ENCODE measurements at places on chromosomes 5 and 9.
A peak's percentile ranks its signal among the peaks of the same experiment; 100 is the strongest.

DNA sequence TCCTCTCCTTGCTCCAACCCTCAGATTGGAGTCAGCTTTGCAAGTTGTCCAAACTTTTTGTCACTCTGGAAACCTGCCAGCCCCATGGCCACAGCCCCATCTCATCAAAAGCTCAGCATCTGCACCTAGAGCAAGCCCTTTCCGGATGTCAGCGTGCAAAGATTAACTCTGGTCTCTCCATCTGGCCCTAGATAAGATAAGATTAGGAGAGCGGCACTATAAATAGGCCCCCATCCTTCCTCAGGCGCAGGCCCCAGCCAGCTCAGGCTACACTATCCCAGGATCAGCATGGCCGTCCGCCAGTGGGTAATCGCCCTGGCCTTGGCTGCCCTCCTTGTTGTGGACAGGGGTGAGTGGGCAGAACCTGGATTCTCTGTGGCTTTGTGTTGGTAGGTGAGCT is at the start of gene SPINK4:
Gene SPINK4, plus strand, starts transcription at position 247 of the 400 bp plus-strand sequence. Its CDS starts 42 bp downstream, at position 289.
- DNase-seq, result no peak

GRCh38 chr5:38718771-38719391 is 126.9 kb upstream of the OSMR start:
- DNase-seq, result no peak

DNA sequence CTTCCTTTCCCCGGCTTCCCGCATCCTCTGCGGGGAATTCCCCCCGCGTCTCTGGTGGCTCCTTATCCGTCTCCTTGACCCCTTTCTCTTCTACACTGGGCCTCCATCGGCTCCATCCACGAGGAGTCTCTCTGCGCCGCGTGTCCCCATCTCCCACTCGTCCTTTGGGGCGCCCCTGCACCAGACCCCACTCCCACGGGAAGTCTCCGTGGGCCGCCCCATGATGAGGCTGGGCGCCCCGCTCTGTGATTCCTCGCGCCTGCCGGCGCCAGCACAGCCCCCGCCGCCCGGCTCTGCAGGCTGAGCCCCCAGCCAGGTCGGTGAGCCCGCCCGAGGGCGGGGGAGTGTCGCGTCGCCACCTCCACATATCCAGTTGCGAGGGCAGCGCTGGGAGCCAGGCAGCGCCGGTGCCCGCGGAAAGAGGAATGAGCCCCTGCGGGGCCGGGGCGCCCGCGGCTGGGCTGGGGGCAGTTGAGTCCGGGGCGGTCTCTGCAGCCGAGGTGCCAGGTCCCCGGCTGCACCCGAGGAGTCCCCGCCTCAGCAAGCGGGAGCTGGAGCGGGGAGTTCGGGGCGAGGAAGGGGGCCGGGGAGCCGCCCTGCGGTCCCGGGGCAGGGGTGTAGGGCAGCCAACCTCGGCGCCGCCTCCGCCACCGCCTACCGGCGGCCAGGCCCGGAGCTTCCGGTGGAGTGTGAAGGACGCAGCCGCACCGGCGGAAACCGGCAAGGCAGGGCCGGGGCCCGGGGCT is 2.1 kb upstream of the TRAF1 start:
- peak; percentile 76 for DNase-seq

DNA sequence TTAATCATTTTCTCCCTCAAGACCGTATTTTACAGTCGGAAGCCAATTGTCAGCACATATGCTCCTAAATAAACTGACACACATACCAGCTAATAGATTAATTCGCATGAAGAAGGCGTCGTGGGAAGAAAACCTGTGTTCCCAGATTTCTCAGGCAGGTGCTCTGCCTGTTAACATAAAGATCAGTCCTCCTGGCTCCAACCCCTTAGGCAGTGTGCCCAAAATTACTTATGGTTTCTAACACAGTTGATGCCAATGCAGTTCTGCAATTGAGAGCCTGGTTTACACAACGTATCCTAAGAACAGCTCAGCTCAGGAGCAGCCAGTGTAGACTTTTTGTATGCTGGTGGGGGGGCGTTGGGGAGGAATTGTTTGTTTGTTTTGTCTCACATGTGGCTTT is 208.3 kb downstream of the ENC1 start:
- DNase-seq, result peak; percentile 58

DNA sequence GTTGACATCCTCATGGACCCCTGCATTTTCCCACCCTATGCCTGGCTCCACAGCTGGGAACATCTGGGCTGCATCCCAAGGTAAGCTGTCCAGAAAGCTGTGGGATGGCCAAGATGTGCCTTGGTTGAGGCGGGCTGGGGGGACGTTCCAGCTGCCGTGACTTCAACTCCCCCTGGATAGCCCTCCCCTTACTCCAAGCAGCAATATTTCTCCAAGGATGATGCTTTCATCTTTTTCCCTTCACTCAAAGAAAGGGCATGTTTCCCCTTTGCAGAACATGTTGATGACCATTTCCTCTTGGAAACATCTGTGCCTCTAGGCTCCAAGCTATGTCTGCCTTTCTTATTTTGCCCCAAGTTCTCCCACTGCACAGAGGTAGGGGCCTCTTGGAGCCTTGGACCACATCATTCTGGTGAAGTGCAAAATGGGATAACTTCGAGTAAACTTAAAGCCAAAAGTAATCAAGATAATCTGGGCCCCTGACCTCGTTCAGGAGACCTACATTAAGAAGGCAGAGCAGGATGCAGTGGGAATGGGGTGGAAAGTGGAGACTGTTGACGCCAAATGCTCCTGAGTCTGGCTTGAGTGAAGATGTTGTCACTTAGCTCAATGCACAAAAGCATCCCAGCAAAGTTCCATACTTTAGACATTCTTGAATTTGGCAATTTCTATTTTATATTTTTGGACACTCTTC is 175.2 kb downstream of the GAS1 start:
- DNase-seq, result no peak

GRCh38 chr5:157984611-157985010 is 125.7 kb upstream of the CLINT1 start:
- DNase-seq, result no peak

GRCh38 chr5:95984287-95984938 is 22.8 kb upstream of the ELL2 start:
- no peak for DNase-seq

DNA sequence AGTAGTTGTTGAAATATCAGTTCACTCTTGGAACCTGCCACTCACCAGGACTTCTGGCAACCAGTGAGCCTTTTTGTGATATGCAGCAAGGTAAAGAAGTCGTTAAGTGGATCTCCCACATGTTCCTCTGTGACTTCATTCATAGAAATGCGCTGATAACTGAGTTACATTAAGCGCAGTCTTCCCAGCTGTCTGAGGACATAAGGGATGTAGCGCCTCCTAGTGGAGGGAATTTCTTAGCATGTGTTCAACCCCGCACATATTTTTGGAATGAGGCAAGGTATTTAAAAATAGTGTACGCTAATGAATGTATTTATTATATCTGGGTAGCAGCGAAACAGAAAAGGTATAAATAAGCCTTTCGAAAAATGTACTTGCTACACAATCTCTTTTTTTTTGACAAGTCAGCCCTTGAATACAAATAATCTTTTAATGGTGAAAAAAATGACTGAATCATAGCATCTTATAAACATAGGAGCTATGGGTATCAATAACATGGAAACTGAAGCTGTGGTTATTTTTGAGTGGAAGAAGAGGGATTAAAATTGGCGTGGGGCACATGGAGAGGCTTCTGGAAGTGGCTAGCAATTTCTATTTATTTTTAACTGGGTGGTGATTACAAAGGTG is 38.0 kb downstream of the PALM2AKAP2 start:
- peak; percentile 90 for DNase-seq

GRCh38 chr9:101995231-101995630 is 256.8 kb upstream of the GRIN3A start:
- DNase-seq, result no peak

- DNase-seq, result no peak
Observed at GRCh38 chr9:98456156-98456613, 200.7 kb upstream of the TBC1D2 start.

- no peak for DNase-seq
Observed at GRCh38 chr5:137478043-137478442, 21.1 kb downstream of the SPOCK1 start.

- no peak for DNase-seq
Observed at GRCh38 chr5:57710126-57710525, 227.5 kb upstream of the ACTBL2 start.

DNA sequence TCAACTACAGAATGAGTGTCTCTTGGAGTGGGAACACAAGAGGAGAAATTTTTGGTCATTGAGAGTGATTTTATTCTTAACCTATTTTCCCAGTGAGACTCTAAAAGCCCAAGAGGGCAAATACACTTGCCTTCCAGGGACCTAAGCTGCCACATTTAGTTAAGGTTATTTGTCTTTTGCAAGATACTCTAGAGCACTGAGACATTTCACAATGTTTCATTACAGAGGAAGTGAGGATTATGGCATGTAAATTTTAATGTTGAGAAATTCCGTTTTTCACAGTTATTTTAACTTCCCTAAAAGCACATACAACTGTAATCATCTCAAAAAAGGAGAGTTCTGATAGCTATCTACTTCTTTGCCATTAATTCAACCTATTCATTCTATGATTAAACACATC is 38.7 kb upstream of the RAB3C start:
- DNase-seq, result peak; percentile 95

DNA sequence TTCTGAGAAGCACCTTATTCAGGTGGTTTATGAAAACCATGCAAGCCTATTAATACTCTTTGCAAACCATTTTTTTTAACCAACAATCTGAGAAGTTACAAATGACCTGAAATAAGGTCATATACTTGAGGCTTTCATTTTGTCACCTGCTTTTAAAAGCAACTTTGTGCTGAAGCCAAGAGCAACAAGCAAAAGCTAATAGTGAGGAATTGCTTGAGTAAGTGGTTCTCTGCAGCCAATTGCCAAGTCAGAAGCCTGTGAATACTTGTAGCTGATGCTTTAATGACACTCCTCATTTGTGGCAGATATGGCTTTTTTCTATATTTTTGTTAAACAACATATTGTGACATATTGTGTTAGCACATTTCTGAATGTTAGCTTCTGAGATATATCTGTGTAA is 126.7 kb upstream of the ZNF608 start:
- DNase-seq, result no peak

- DNase-seq, result no peak
Observed at GRCh38 chr5:171569065-171569712, 149.7 kb downstream of the FGF18 start.

GRCh38 chr9:73370053-73370452 is 218.4 kb downstream of the ANXA1 start:
- DNase-seq, result no peak

- no peak for DNase-seq
Observed at GRCh38 chr5:65816729-65817128, 94.7 kb downstream of the NLN start.

- DNase-seq, result no peak
Observed at GRCh38 chr5:39214912-39215709, 4.3 kb downstream of the FYB1 start.

DNA sequence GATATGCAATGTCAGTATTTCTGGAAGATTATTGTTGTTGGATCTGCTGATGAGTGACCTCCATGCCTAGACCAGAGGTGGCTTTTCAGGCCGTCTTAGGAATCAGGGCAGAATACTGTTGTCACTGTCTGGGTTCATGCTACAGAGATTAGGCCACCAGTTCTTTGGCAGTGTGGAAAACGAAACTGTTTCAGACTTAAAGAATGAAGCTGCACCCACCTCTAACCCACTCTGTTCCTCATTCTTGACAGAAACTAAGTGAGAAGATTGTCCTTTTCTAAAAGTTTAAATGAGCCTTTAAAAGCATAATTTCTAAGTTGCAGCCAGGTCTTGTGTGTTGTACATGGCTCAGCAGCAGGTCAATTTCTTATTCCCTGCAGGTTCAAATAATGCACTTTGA is 444.3 kb downstream of the ENC1 start:
- DNase-seq, result peak; percentile 46

DNA sequence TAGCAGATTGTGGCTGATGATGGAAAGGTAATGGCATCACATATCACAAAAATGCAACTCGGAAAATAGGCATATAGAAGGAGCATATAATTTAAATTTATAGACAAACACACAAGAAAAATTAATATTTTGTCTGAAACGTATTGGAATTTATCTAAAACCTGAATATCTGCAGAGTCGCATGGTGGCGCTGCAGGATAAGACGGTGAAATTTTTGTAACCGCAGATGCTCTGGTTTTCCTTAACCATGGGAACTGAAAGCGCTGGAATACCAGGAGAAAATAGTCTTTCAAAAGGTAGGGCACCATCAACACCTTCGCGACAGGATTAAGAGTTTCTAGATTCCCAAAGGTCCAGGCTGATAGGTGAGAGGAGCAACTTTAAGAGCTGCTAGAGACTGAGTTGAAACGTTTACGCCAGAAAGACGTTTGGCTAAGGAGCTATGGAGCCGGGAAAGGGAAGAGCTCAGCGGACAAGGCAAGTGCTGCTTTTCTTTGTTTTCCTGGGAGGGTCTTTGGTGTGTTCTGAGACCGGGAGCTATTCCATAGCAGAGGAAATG is 11.0 kb upstream of the PCDHB15 start:
- no peak for DNase-seq

GRCh38 chr9:6764523-6764922 is 6.8 kb downstream of the KDM4C start:
- DNase-seq, result no peak

GRCh38 chr9:30723656-30724055 is 1660.8 kb upstream of the ACO1 start:
- DNase-seq, result no peak

DNA sequence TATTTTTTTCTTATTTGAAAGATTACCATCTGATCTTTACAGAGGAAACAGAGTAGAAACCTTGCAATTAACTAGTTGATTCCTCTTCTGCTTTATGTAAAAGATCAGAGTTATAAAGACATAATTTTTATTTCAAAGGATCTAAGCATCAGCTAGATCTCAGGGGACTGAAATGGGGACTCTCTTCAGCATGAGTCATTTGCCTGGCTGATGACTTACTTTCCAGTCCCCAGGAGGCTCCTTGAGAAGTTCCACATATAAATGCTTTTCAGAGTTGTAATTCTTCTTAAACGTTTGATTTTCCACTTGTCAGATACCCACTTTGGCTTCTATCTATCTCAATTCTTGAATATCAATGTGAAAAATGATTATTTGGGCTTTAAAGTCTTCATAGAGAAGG is 389.4 kb downstream of the RAB3C start:
- DNase-seq, result no peak

GRCh38 chr5:107104040-107104995 is 566.4 kb downstream of the EFNA5 start:
- DNase-seq, result no peak

DNA sequence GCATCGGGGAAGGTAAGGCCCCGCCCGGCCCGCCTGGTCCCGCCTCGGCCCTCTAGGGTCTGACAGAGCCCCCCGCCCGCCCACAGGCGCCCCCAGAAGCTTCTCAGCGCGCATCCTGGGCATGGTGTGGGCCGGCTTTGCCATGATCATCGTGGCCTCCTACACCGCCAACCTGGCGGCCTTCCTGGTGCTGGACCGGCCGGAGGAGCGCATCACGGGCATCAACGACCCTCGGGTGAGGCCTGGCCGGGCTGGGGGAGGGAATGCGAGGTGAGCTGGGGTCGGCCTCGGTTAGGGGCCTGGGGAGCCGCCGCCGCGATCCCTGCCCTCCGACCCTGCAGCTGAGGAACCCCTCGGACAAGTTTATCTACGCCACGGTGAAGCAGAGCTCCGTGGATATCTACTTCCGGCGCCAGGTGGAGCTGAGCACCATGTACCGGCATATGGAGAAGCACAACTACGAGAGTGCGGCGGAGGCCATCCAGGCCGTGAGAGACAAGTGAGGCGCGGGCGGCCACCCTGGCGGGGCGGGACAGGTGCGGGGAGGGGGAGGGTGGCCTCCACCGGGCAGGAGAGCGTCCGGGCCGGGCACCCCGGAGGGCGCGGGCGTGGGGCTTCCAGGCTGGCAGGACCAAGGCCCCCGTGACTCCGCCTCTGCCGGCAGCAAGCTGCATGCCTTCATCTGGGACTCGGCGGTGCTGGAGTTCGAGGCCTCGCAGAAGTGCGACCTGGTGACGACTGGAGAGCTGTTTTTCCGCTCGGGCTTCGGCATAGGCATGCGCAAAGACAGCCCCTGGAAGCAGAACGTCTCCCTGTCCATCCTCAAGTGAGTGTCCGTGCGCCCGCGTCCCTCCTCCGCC is 7.1 kb downstream of the LRRC26 start:
- DNase-seq, result no peak

Measured in inflammatory macrophage treated with lipopolysaccharide for 1 hour (primary cell).